ENCODE measurements at places on chromosomes 4 and X.

DNA sequence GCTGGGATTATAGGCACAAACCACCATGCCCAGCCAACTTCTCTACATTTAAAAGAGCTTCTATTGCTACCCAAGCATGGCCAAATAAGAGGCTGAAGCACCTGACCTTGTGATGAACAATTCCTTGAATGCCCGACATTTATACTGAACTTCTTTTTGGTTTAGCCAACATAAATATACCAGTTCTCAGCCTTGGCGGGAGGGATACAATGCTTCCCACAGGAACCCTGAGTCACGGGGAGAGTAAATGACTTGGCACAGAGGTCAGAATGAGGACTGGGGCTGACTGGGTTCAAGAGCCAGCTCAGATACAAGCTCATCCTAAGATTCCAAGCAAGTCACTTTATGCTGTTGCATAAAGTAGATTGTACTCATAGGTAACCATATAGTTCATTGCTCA, 6.1 kb downstream of the HOPX start:
- no peaks in the 10 kb centered on the region for H3K36me3 ChIP-seq
- H3K4me3 ChIP-seq: no peak overlapping the region
- no peak for DNase-seq
- no peak overlapping the region for H3K27ac ChIP-seq
- no peaks in the 10 kb centered on the region for H3K4me1 ChIP-seq

DNA sequence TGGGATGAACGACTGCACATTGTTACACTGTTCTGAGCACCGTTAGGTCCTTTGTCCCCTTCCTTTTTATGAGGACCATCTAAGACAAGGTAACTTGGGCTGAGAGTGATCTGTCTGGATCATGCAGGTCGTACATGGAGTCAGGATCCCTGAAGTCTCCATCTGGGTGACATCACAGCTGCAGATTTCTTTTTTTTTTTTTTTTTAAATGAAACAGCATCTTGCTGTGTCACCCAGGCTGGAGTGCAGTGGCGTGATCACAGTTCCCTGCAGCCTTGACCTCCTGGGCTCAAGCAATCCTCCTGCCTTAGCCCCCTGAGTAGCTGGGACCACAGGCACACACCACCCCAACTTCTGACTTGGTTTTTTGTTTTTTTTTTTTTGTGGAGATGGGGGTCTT, 16.5 kb downstream of the SHROOM2 start:
- H3K36me3 ChIP-seq: no peaks in the 10 kb centered on the region
- no peak for DNase-seq
- no peaks in the 10 kb centered on the region for H3K4me1 ChIP-seq

GRCh38 chr4:4860600-4861389, 1.3 kb downstream of the MSX1 start:
- H3K27me3 ChIP-seq: peaks cover 78% of the 10 kb centered on the region
- peaks cover 11% of the 10 kb centered on the region for H3K36me3 ChIP-seq
- H3K4me3 ChIP-seq: peak overlapping the region; percentile 60
- no peak for DNase-seq

- no peaks in the 10 kb centered on the region for H3K36me3 ChIP-seq
- no peak overlapping the region for H3K4me3 ChIP-seq
- no peak for DNase-seq
Measured at GRCh38 chr4:79134767-79135166, 191.1 kb downstream of the NAA11 start.

- H3K27ac ChIP-seq: no peak overlapping the region
- no peak overlapping the region for H3K4me3 ChIP-seq
- no peaks in the 10 kb centered on the region for H3K4me1 ChIP-seq
Measured at GRCh38 chrX:12372111-12372510, 233.8 kb downstream of the FRMPD4 start.
